ENCODE measurements at places on chromosomes 2 and 18.

- H3K27me3 ChIP-seq, result no peaks in the 10 kb centered on the region
- no peak overlapping the region for H3K27ac ChIP-seq
- H3K36me3 ChIP-seq, result no peaks in the 10 kb centered on the region
- no peak overlapping the region for H3K4me3 ChIP-seq
- DNase-seq, result no peak
- no peaks in the 10 kb centered on the region for H3K4me1 ChIP-seq
Measured at GRCh38 chr18:73535189-73535588, 612.4 kb downstream of the FBXO15 start.

DNA sequence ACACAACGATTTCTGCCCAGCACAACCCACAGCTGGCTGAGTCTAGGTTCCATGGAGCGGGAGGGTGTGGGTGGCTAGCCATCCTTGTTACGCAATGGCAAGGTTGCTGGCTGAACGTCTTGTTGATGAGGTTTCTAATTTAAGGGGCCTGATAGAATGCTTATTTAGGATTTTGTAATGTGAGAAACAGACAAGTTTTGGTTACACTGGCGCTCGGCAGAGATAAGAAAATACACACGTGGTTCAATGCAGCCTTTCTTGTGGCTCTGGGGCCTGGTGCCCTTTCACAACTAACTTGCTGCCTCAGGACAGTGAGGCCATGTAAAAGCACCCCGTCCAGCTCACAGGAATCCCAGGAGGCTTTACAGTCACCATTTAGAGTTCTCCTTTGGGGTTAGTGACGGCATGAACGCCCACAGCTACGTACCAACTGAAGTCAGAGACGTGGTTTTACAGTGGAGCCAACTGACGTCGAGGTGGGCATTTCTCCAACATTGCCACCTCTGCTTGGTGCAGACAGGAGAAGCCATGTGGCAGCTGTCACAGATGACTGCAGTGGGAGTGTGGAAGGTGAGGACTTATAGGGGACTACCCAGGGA is 29.7 kb upstream of the PIEZO2 start:
- peak; percentile 50 for DNase-seq
- H3K27me3 ChIP-seq, result no peaks in the 10 kb centered on the region
- peak overlapping the region; percentile 67 for H3K27ac ChIP-seq
- no peaks in the 10 kb centered on the region for H3K4me1 ChIP-seq
- H3K36me3 ChIP-seq, result no peaks in the 10 kb centered on the region

DNA sequence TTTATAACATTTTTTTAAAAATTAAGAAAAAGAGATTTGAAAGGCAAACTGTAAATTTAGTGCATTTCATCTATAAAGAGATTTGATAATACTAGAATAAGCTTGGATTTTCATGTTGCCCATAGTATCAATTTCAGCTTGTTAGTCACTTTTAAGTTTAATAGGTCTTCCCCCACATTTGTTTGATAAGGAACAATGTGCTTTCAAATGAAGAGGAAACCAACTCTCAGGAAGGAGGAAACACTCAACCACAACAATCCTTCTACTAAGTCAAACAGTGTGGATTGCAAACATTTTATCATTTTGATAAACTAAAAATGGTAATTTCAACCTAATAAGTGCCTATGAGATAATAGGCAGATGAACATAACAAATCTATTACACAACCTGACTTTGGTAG is 397.1 kb upstream of the CDH20 start:
- H3K4me3 ChIP-seq, result no peak overlapping the region
- H3K27me3 ChIP-seq, result no peaks in the 10 kb centered on the region
- no peak for DNase-seq
- H3K36me3 ChIP-seq, result no peaks in the 10 kb centered on the region
- no peak overlapping the region for H3K27ac ChIP-seq

DNA sequence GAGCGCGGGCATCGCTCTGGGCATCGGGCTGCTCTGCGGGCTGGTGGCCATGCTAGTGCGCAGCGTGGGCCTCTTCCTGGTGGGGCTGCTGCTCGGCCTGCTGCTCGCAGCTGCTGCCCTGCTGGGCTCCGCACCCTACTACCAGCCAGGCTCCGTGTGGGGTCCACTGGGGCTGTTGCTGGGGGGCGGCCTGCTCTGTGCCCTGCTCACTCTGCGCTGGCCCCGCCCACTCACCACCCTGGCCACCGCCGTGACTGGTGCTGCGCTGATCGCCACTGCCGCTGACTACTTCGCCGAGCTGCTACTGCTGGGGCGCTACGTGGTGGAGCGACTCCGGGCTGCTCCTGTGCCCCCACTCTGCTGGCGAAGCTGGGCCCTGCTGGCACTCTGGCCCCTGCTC is 3.8 kb downstream of the TMEM198 start:
- H3K27ac ChIP-seq, result no peak overlapping the region
- H3K4me3 ChIP-seq, result no peak overlapping the region
- H3K36me3 ChIP-seq, result no peaks in the 10 kb centered on the region

DNA sequence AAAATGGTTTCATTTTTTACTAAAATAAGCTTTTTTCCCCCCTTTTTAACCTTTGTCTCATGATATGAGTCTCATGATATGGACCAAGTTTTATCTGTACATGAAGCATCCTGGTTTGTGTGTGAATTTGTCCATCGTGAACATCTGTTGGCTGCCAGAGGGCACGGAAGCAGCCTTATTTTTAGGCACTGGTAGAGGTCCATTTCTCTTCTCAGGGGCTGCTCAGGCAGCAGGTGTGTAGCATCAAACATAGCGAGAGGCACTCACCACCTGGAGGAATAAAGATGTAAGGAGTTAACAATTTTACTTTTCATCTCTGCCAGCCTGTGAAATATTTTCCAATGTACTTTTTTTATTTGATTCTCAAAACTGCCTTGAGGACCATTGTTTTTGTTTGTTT is 134.5 kb downstream of the RHBDD1 start:
- H3K36me3 ChIP-seq, result no peaks in the 10 kb centered on the region
- no peaks in the 10 kb centered on the region for H3K27me3 ChIP-seq
- no peak overlapping the region for H3K4me3 ChIP-seq
- no peak for DNase-seq

GRCh38 chr2:238988105-238988504 is 140.2 kb downstream of the TWIST2 start:
- DNase-seq, result no peak
- no peak overlapping the region for H3K27ac ChIP-seq
- no peaks in the 10 kb centered on the region for H3K4me1 ChIP-seq
- H3K27me3 ChIP-seq, result no peaks in the 10 kb centered on the region
- no peak overlapping the region for H3K4me3 ChIP-seq

- no peaks in the 10 kb centered on the region for H3K36me3 ChIP-seq
- no peaks in the 10 kb centered on the region for H3K27me3 ChIP-seq
- H3K27ac ChIP-seq, result no peak overlapping the region
Measured at GRCh38 chr18:49970319-49970718, 157.0 kb upstream of the ACAA2 start.

GRCh38 chr2:170986566-170987258 is 57.7 kb downstream of the GORASP2 start:
- no peak for DNase-seq
- H3K4me1 ChIP-seq, result no peaks in the 10 kb centered on the region
- no peaks in the 10 kb centered on the region for H3K27me3 ChIP-seq
- no peak overlapping the region for H3K27ac ChIP-seq
- no peak overlapping the region for H3K4me3 ChIP-seq

DNA sequence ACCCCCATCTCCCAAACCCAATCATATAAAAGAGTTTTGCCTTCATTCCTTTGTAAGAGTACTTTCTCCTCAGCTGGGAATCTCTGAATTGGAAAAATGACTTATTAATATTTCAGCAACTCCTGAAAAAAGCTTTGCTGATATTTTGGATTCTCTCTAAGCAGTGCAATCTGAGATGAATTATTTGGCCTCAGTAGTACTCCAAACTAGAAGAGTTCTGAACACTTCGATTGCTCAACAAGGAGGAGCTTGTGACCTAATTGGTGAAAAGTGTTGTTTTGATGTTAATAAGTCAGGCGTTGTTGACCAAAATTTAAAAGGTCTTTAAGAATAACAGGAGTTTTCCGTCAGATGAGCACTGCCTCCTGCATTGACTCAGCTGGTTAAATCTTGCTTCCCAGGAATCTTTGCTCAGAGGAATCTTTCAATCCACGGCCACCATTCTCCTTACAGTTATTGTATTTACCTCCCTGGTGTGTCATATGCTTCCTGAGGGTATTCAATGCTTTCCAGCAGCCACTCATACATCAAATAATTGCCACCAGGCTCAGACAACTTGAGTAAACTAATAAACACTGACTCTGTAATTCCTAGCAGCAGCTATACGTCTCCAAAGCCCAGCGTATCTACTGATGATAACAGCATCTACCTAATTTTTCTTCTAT is 24.5 kb upstream of the LIPG start:
- no peak overlapping the region for H3K27ac ChIP-seq
- H3K36me3 ChIP-seq, result no peaks in the 10 kb centered on the region
- H3K4me1 ChIP-seq, result no peaks in the 10 kb centered on the region
- DNase-seq, result no peak

- no peaks in the 10 kb centered on the region for H3K27me3 ChIP-seq
- H3K4me1 ChIP-seq, result no peaks in the 10 kb centered on the region
- DNase-seq, result no peak
- no peaks in the 10 kb centered on the region for H3K36me3 ChIP-seq
Measured at GRCh38 chr2:24511894-24512293, 20.8 kb downstream of the NCOA1 start.

- DNase-seq, result no peak
- no peaks in the 10 kb centered on the region for H3K36me3 ChIP-seq
- H3K27ac ChIP-seq, result peak overlapping the region; percentile 73
- no peaks in the 10 kb centered on the region for H3K4me1 ChIP-seq
- H3K4me3 ChIP-seq, result no peak overlapping the region
Measured at GRCh38 chr2:152421521-152422370, 86.8 kb downstream of the FMNL2 start.

GRCh38 chr2:175256806-175257585 is 75.5 kb upstream of the ATP5MC3 start:
- no peak overlapping the region for H3K4me3 ChIP-seq
- no peaks in the 10 kb centered on the region for H3K36me3 ChIP-seq
- peaks cover 9% of the 10 kb centered on the region for H3K27me3 ChIP-seq
- DNase-seq, result no peak

DNA sequence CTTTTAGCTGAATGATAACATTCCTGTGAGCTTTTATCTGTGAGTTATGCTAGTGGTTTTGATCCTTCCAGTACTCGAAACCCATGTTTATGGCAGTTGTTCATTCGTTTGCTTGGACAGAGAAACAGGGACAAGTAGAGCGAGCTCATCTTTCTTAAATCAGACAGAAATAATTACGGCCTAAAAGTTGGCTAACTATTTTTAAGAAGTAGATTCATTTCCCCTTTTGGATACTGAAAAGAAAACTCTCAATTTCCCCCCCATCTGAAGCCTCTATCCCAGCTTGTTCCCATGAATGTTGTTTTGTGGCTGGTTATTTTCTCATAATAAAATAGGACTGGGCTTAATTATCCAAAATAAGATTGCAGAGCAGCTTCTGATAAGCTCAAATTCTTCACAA is 67.1 kb downstream of the ANTXR1 start:
- no peaks in the 10 kb centered on the region for H3K27me3 ChIP-seq
- peak overlapping the region; percentile 54 for H3K27ac ChIP-seq
- no peak overlapping the region for H3K4me3 ChIP-seq
- H3K36me3 ChIP-seq, result no peaks in the 10 kb centered on the region

- DNase-seq, result no peak
- H3K27ac ChIP-seq, result no peak overlapping the region
- H3K4me3 ChIP-seq, result no peak overlapping the region
- H3K27me3 ChIP-seq, result no peaks in the 10 kb centered on the region
- no peaks in the 10 kb centered on the region for H3K36me3 ChIP-seq
Measured at GRCh38 chr2:15826273-15826717, 114.1 kb upstream of the MYCN start.

DNA sequence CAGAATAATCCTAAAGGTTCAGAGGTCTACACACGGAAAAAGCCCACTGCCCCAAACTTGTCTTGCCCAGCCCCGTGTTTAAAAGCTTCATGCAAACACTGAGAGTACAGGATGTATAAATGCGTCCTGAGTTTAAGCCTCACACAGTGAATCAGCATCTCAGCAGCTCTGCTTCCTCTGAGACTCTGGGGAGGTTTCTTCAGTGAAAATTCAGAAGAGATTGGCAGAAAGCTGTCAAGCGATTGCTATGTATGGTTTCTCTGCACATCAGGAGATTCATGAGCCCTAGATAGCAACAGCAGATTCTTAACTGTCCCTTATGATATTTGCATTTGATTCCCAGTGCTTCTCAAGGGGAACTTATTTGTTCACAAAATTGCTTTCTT is 27.1 kb downstream of the CRACDL start:
- H3K36me3 ChIP-seq, result no peaks in the 10 kb centered on the region
- H3K27ac ChIP-seq, result no peak overlapping the region
- peaks cover 4% of the 10 kb centered on the region for H3K4me1 ChIP-seq
- H3K4me3 ChIP-seq, result no peak overlapping the region
- DNase-seq, result no peak

DNA sequence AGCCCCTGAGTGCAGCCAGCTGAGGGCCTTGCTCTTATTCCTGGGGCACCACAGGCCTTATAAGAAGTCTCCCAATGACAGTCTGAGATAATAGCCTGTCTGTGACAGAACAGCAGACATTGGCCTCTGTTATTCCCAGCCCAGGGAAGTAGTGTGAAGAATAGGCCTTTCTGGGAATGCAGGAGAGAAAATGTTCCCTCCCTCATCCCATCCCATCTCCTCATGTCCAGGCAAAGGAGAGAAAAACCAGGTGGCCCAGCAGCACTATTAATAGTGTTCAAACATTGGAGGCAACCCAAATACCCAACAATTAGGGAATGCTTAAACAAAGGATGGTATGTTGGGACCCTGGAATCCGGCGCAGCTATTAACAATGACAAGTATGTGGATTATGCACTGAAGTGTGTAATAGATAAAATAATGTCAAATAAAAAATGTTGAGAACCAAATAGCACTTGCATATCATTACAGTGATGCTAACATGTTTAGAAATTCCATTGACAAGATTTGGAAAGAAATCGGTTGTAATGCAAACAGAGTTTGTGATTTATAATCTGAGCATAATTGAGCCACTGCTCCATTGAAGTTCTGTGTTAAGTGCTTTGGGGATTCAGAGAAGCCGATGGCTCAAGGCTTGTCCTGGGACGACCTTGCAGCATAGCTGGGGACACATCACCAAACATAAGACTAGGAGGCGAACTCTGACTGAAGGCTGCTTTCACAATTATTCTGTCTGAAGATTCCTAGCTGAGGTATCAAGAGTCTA is 69.3 kb downstream of the LBH start:
- no peaks in the 10 kb centered on the region for H3K4me1 ChIP-seq
- no peak overlapping the region for H3K27ac ChIP-seq
- H3K27me3 ChIP-seq, result no peaks in the 10 kb centered on the region
- H3K36me3 ChIP-seq, result no peaks in the 10 kb centered on the region
- H3K4me3 ChIP-seq, result no peak overlapping the region

DNA sequence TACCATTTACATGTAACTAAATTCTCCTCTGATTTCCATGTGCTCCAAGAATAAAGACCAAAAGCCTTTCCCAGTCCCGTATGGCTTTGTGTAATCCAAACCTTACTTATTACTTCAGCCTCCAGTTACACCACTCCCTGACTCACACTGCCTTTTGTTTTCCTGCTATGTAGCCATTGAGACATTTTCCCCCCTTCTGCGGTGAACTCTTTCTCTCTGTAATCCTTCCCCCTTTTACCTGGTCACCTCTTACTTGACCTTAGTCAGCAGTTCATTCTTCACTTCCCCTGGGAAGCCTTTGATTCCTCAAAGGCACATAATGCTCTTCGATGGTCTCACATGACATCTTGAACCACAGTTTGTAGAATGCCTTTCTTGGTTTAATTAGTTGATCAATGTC is 256.0 kb upstream of the FANCL start:
- no peaks in the 10 kb centered on the region for H3K27me3 ChIP-seq
- no peak overlapping the region for H3K4me3 ChIP-seq
- H3K36me3 ChIP-seq, result no peaks in the 10 kb centered on the region
- DNase-seq, result no peak
